ENCODE measurements at places on chromosomes 3 and 15. TPM values are rescaled to one million over a fixed set of nuclear protein-coding genes. Genes with fewer than 3 reads are reported as not detected.

The TM6SF1 gene
- 0.16 TPM for total RNA-seq

The ATP2B2 gene
- 0.23 TPM for total RNA-seq

The TUSC7 gene
- total RNA-seq = not detected

The HDGFL3 gene
- total RNA-seq = 130 TPM

The ZIC1 gene
- 54.3 TPM for total RNA-seq

The MELTF gene
- total RNA-seq = 4.1 TPM

The CASR gene
- total RNA-seq = not detected

The CLRN1 gene
- total RNA-seq = not detected

The LRRC31 gene
- total RNA-seq = not detected

The CHRM5 gene
- total RNA-seq = not detected

The EPB42 gene
- total RNA-seq = not detected

The SLC22A14 gene
- total RNA-seq = not detected

The CNTN4 gene
- total RNA-seq = 4.3 TPM

The CORO2B gene
- total RNA-seq = 23.1 TPM

- DNase-seq = peak; percentile 83
Observed at GRCh38 chr3:179604321-179605078, at the start of the genes MRPL47 and NDUFB5. Gene MRPL47, minus strand, starts transcription at chr3:179604638. Its CDS starts 14 bp downstream, at chr3:179604624. Gene NDUFB5, plus strand, starts transcription at chr3:179604794. Its CDS starts 22 bp downstream, at chr3:179604816.

GRCh38 chr3:78872195-78872594, 895.6 kb downstream of the ROBO1 start:
- DNase-seq = no peak

GRCh38 chr15:83499476-83499875, 52.3 kb downstream of the SH3GL3 start:
- DNase-seq = no peak

GRCh38 chr3:144114767-144115166, 143.1 kb downstream of the DIPK2A start:
- no peak for DNase-seq

DNA sequence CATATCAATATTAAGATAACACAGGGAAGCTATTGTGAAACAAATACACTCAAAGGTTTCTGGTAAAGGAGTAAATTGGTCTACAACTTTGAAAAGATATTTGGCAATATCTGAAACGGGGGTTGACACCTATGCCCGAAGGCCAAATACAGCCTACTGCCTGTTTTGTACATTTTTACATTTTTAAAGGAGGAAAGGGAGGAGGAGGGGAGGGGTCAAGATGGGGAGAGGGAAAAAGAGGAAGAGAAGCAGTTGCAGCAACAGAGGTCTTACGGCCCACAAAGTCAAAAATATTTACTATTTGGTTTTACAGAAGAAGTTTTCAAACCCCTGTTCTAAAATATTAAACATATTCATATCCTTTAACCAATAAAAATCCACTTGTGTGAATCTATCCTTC, 94.2 kb downstream of the FMN1 start:
- DNase-seq = no peak

- DNase-seq = no peak
Observed at GRCh38 chr15:52788099-52788986, 1.8 kb downstream of the ONECUT1 start.

DNA sequence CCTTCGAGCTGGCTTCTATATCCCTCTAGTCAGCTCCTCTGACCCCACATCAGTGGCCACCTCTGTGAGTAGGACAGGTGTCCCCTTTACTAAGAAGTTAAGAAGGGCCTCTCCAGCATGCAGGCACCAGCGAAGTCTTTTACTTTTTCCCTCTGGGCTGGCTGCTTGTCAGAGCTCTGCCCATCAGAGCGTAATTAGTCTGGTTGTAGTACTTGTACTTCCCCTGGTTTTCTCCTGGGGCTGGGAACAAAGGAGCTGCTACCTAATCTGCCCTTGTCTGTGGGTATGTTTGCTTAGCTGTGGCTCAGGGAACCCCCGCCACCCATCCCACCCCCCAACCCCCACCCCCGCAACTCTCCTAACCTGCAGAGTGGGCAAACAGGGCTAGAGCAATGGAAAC, 27.4 kb upstream of the ALPK3 start:
- no peak for DNase-seq

- DNase-seq = peak; percentile 57
Observed at GRCh38 chr15:99014803-99015697, 7.5 kb upstream of the PGPEP1L start.

DNA sequence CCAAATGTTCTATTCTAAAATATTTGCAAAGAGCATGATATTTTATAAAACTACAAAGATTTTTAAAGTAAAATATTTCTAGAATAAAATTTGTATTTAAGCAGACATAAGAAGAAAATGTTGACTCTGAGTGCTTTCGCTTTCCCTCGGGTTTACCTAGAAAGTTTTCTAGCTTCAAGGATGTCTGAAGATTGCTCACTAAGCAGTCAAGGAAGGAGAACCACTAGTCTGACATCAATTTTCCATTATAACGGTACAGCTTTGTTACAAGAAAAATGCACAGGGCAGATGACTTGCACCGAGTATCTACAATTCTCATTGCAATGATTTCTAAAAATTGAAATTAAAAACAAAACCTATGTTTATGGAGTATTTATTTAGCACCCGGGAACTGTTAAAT, 14.2 kb downstream of the GPR15 start:
- no peak for DNase-seq

DNA sequence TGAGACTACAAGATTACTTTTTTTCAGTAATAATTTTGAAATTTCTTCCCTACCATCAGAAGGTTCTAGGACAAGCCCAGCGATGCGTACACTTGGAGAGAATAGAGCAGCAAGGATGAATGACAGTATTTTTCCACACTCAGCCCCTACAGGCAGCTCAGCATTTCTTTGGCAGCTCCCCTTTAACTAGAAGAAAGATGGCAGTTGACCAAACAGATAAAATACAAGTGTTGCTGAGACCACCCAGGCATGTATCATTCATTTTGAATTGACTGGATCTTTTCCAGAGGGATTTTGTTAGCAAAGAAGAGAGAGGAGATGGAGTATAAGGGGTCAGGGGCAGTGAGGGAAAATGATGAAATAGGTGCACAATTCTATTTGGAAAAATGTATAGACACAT, 761.3 kb downstream of the AGBL1 start:
- DNase-seq = no peak

DNA sequence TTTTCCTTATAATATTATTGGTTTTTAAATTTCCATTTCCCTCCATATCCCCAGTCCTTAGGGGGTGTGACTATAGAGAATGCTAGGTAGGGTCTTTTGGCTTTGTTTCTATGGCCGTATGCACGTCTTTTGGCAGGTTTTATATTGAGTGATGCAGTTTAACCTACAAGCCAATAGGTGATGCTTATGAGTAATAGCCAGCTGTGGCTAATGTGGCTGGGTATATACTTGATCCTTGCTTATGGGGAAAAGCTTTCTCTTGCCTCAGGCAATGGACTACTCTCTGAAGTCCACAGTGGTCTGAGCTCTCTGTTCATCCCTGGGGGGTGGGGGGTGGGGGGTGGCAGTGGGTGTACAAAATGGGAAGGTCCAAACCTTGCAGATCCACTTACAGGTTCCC, 223.9 kb downstream of the MFSD1 start:
- DNase-seq = no peak

DNA sequence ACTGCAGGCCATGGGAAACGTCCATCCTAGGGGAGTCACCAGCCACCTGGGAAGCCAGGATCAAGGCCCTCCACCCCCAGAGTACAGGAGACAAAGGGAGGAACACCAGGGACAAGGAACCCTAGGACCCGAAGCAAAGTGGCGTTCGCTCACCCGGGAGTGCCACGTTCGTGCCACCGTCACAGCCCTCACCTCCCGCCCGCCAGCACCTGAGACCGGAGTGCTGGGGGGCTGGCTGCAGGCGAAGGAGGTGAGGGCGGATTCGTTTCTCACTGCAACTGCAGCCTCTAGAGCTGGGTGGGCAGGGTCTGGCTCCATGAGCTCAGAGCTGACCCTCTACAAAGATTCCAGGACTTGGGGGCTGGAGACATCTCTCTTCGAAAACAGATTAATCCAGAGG, 26.3 kb downstream of the ZDHHC19 start:
- DNase-seq = no peak

GRCh38 chr3:142445816-142446254, 2.0 kb downstream of the XRN1 start:
- no peak for DNase-seq

GRCh38 chr3:111668888-111669488, 73.8 kb upstream of the ZBED2 start:
- DNase-seq = no peak

- no peak for DNase-seq
Observed at GRCh38 chr3:21356402-21356801, 394.6 kb downstream of the ZNF385D start.

DNA sequence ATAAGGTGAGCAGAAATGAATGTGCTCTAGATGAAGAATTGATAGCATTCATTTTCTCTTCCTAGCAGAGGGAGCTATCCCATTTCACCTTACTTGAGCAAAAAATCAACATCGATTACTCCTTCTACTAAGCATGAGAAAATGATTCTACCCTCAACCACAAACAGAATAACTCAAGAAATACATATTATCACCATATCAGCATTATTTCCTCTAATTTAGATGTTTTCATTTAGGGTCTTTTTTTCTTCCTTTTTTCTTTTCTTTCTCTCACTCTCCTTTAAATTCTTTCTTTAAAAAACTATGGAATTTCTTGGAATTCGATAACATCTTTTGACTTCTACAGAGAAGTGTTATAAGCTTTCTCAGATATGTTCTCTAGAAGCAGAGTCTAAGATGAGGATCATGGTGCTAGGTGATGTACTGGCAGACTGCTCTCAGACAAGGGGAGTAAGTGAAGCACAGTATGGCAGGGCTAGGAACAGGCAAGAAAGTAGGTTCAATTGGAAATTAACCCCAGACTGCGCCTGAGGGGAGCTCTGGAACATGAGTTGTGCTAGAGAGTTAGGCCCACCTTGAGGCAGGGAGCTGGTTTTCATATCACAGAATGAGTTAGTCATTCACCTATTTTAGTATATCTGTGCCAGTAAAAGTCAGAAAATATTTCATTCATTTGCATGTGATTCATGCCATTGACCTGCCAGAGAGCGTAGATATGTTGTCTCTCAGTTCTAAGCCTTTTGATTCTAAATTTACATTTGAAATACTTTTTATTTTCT, 279.2 kb upstream of the KCNH8 start:
- no peak for DNase-seq

- no peak for DNase-seq
Observed at GRCh38 chr3:27160146-27160545, 209.0 kb downstream of the NEK10 start.

DNA sequence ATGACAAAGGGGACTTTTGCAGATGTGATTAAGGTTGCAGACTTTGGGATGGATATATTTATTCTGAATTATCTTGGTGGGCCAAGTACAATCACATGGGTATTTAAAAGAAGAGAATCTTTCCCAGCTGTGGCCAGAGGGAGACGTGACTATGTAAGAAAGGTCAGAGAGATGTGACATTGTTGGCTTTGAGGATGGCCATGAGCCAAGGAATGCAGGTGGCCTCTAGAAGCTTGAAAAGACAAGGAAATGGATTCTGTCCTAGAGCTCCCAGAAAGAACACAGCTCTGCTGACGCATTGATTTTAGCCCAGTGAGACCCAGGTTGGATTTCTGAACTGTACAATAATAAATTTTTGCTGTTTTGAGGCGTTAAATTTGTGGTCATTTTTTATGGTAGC, 616.0 kb upstream of the TBL1XR1 start:
- no peak for DNase-seq

GRCh38 chr15:31272558-31273257, 53.9 kb upstream of the KLF13 start:
- no peak for DNase-seq

GRCh38 chr3:105765308-105765639, 103.5 kb downstream of the CBLB start:
- DNase-seq = no peak

DNA sequence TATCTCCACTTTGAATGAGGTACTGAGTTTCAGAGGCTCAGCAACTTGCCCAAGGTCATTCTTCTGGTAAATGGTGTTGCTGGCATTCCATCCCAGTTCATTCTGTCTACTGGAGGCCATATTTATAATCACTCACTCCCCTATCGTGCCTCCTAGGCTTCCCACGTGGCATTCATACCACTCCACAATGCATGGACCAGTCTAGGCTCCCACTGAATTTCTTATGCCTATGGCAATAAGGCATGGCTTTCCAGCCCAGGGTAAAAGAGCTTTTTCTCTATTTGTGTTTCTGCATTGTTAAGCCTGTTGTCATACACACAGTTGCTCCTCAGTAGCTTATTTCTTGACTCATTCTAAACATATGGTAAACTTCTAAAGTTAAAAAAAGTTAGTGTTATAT, 19.9 kb downstream of the BBX start:
- DNase-seq = no peak

GRCh38 chr3:131147534-131147933, 120.9 kb downstream of the NEK11 start:
- DNase-seq = no peak

DNA sequence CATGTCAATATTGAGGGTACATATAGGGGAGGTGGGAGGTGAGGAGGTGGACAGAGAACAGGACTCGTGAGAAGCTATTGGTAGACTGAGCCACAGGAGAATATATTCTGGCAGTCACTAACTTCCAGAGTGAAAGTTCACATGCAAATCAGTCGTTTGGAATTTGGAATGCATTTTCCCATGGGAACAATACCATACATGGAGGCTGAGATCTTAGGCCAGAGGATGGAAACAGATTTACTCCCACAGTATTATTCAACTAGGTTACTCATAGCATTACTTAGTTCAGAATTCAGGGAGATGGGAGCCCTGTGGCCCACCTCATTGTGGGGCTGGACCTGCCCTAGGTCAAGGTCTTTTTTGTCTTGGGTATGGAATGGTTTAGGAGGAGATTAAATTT, 36.4 kb upstream of the ABHD2 start:
- no peak for DNase-seq

GRCh38 chr3:63751459-63751858, 67.6 kb upstream of the C3orf49 start:
- no peak for DNase-seq

GRCh38 chr15:78533331-78533730, 6.9 kb upstream of the PSMA4 start:
- no peak for DNase-seq

GRCh38 chr3:56980243-56980642, 80.2 kb upstream of the SPATA12 start:
- no peak for DNase-seq

DNA sequence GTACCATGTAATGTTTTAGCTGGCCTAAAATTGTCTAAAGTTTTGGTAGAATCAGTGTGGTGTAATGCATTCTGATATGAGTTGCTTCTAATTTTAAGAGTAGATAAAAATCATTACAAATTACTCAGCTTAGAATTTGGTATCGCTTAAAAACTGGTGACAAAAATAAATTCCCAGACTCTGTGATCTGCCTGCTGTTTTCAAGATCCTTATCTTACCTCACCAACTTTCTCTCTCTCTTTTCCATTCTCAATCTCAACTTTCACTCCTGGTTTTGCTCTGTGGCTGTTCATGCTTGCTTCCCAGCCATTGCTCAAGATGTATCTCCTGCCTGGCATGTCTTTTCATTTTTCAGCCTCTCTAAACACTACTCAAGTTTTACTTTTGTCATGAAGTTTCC, 45.7 kb downstream of the TCF12 start:
- DNase-seq = no peak
